ENCODE measurements at places on chromosomes 2 and 18. TPM values are rescaled to one million over a fixed set of nuclear protein-coding genes. Genes with fewer than 3 reads are reported as not detected.

The L3MBTL4 gene
- total RNA-seq, result 1.1 TPM

The RTP5 gene
- total RNA-seq, result not detected

The EHD3 gene
- 3.1 TPM for total RNA-seq

The ABCG8 gene
- total RNA-seq, result not detected

The AKAIN1 gene
- not detected for total RNA-seq
